Activated CD4-positive, alpha-beta T cell treated with anti-CD3 and anti-CD28 coated beads for 4 hours (primary cell): ENCODE measurements at places on chromosomes 3 and 15.

- DNase-seq = no peak
Observed at GRCh38 chr3:13088028-13089006, 15.1 kb upstream of the IQSEC1 start.

- DNase-seq = no peak
Observed at GRCh38 chr3:128788268-128788869, 62.4 kb downstream of the RAB7A start.

DNA sequence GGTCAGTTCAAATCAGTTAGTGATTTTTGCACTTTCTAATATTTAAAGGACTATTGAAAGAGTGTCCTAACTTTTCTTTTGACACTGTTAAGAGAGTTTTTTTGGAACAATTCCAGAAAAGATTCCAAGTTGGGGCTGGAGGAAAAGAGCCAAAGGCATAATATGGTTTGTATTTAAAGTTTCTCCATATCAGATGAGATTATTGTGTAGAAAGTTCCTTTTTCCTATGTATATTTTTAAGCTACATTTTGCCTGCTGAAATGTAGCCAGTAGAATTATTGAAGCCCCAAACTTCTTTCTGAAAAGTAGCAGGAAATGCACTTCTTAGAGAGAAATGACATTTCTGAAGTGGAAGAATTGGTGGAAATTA, 136.5 kb upstream of the TSC22D2 start:
- DNase-seq = no peak

DNA sequence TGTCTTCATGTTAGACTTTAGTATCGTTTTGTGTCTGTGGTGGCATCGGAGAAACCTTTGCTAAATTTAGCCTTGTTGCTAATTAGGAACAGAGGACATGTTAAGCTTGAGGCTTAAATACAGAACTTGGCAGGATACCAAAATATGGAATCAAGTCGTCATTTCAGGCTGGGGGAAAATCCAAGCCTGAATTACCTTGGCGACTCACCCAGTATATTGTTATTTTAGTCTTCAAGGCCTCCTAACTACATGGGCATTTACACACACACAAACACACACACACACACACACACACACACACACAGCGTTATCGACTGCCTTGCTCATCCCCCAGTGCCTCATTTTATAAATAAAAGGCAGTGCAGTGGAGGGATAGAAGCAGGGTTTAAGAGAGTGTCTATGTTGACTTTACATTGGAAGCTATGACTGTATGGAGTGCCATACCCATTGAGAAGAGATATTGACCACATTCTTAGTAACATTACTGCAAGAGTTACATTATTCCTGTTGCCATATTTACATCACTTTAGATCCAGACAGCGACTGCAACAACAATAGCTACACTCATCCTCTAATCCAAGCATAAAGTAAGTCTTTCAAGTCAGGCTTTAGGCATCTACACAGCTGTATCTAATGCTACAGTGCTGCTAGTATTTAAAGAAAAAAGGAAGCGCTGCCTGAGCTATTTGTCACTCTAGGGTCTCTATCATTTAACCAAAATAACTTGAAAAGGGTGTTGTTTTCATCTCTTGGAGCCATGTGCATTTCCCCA, 210.8 kb upstream of the SEMA6D start:
- DNase-seq = no peak

GRCh38 chr15:44186705-44187104, 8.4 kb downstream of the FRMD5 start:
- no peak for DNase-seq

DNA sequence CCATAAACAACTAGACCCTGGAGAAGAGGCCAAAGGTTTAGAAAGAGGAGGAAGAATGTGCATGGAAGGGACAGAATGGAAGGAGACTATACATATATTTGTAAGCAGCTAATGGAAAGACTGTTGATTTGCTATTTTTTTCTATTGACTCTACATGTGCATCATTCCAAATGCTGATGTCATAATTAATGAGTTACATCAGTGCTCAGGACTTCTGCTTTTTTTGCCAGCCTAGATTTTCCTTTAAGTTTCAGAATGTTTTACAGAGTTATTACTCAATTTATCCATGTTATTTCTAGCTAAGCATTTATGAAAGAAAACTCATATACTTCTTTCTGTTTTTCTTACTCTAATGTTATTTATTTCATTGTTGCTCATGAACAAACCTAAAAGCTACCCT, 62.6 kb upstream of the VGLL3 start:
- no peak for DNase-seq

DNA sequence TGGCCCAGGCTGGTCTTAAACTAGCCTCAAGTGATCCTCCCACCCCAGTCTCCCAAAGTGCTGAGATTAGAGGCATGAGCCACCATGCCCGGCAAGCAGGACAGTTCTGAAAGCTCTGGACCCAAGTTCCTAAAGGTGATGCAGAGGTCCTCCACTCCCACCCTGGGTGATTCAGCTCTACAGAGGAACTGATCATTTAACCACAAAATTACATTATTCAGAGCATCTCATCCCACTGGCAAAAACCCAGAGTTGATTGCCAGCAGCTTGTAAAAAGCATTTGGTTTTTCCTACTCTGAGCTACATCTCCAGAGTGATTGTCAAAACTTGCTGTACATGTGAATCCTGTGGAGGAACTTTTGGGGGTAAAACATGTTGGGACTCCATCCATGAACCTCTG, 60.2 kb downstream of the SLTM start:
- DNase-seq = no peak

GRCh38 chr3:43540624-43541023, 81.2 kb downstream of the ANO10 start:
- no peak for DNase-seq

GRCh38 chr3:197305854-197306253, 7.4 kb upstream of the DLG1 start:
- DNase-seq = no peak

- DNase-seq = no peak
Observed at GRCh38 chr15:40471105-40471807, 472 bp downstream of the CHST14 start.

GRCh38 chr3:57154470-57155309, 10.5 kb downstream of the IL17RD start:
- no peak for DNase-seq

GRCh38 chr3:101643861-101644613, 32.9 kb downstream of the ZBTB11 start:
- peak; percentile 14 for DNase-seq

DNA sequence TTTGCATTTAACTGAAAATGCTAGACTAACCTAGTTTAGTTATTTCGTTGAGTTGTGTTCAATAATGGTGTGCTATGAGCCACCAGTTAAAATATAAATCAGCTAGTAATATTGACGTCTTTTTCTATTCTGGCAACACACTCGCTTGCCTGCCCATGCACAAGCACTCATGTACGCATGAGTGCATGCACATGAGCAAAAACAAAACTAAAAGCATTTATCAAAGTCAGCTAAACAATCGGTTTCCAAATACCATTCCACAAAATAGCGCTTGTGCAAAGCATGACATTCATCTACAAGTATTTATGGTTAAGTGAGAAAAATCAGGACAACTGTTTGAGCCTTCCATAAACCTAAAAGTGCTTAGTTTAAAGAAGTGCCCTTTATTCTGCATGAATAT, 13.1 kb upstream of the SAMMSON start:
- DNase-seq = no peak

DNA sequence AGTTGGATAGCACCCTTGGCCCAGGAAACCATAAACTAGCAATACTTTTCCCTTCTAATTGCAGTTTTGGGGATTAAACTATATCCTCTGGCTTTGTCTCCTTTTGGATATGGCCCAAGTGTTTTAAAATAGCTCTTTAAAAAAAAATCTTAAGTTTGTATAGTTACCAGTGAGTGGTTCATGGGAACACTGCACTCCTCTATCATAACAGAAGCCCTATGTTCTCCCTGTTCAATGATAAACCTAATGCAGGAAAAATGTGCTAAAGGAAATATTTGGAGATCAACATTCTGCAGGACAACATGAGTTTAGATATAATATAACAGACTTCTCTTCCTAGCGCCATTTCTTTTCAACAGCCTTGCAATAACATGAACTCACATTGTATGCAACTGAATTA, 13.1 kb downstream of the MRPL47 start:
- no peak for DNase-seq

GRCh38 chr15:66722757-66723540, 20.9 kb downstream of the SMAD6 start:
- no peak for DNase-seq

GRCh38 chr15:97129674-97130073, 799.2 kb downstream of the NR2F2 start:
- DNase-seq = no peak

DNA sequence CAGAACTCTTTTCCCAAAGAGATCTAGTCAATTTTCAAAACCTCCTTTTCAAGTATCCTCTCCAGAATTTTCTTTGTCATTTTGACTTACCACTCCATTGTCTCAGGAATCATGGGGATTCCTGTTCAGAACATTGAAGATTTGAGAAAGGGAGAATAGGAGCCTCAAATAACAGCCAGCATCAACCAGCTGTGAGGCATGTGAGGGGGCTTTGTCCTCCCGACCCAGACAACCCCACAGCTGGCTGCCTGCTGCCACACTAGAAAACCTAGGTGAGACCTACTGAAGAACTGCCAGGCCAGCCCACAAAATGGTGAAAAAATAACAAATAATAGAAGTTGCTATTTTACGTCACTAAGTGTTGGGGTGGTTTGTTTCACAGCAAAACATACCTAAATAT, 5.9 kb upstream of the ARHGEF26 start:
- DNase-seq = no peak
